Nucleus accumbens (tissue), 56 donors: ENCODE measurements at places on chromosomes 11 and 22.

- DNase-seq: no peak
Measured at GRCh38 chr22:31830721-31831070, 76.9 kb downstream of the DEPDC5 start.

DNA sequence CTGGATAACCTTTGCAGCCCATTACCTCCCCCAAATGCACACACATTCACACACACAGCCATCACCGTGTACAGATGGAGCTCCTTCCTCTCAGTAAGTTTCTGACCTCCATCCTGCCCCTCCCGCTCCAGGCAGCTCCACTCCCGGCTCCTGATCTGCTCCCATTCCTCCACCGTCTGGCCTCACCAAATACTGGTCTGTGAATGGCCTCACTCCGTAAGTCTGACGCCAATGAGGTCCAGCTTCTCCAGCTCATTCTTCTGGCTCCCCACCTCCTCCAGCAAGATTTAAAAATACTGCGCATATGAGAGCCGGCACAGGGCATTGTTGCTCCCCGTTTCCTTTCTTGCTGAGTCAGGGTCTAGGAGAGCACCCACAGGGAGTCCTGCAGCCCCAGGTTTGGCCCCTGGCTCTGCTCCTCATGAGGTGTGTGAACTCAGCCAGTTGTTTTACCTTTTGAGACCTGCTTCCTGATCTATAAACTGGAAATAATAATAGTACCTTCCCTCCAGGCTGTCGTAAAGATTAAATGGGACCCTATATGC is 14.0 kb upstream of the TUB start:
- no peak for DNase-seq

DNA sequence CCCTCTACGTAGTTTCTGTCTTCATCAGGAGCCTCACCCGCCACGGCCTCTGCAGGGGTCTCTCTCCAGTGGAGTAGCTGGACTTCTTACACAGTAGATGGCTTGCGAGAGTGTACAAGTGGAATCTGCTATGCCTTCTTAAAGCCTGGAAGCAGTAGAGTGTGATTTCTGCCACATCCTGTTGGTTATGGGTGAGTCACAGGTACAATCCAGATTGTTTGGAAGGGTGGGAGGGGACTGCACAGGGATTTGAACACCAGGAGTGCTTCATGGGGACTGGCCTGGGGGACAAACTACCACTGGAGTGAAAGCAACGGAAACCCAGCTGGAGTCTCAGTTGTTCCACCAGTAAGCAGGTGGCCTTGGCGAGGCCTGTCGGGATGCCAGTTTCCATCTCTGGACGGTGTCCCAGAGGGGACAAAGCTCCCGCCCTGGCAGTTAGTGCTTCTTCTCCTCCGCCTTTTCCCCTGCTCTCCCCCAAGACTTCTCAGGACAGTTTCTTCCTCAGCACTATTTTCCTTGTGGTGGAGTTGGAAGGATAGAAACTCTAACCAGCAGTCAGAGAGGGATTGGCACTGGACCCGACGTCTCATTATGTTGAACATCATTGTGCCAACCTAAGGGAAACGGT is 85.0 kb upstream of the RCN1 start:
- no peak for DNase-seq

- DNase-seq: no peak
Measured at GRCh38 chr11:14424096-14424495, 65.1 kb upstream of the RRAS2 start.

- DNase-seq: peak; percentile 42
Measured at GRCh38 chr22:29343313-29343805, 27.9 kb upstream of the RASL10A start.

GRCh38 chr11:10623797-10624761 is 55.6 kb upstream of the LYVE1 start:
- DNase-seq: peak; percentile 38

GRCh38 chr11:68396516-68396915 is 64.0 kb upstream of the PPP6R3 start:
- no peak for DNase-seq

GRCh38 chr22:50192436-50193204 is 6.9 kb downstream of the TRABD start:
- no peak for DNase-seq

GRCh38 chr11:65884716-65885092 is 3.6 kb downstream of the FIBP start:
- DNase-seq: no peak

GRCh38 chr11:73402834-73403185 is 26.6 kb downstream of the RELT start:
- no peak for DNase-seq

- peak; percentile 56 for DNase-seq
Measured at GRCh38 chr22:17159504-17159951, 451 bp upstream of the HDHD5 start.

DNA sequence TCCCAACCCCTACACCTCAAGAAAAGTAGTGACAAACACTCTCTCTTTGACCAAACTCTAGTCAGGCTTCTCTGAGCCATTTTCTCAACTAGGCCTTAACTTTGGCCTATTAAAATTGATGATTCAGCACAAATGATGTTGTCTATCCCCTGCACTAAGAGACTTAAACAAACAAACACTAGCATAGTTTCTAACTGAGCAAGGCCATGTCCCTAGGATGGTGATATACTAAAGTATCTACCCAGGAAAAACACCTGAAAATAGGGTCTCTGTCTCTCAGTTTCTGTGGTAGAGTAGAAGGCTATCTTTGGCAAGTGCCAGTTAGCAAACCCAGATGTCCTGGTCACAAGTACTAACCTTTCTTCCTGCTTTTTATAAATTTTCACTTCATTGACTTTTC is 219.7 kb upstream of the ANO3 start:
- no peak for DNase-seq

- no peak for DNase-seq
Measured at GRCh38 chr11:14342906-14343305, 16.1 kb downstream of the RRAS2 start.

DNA sequence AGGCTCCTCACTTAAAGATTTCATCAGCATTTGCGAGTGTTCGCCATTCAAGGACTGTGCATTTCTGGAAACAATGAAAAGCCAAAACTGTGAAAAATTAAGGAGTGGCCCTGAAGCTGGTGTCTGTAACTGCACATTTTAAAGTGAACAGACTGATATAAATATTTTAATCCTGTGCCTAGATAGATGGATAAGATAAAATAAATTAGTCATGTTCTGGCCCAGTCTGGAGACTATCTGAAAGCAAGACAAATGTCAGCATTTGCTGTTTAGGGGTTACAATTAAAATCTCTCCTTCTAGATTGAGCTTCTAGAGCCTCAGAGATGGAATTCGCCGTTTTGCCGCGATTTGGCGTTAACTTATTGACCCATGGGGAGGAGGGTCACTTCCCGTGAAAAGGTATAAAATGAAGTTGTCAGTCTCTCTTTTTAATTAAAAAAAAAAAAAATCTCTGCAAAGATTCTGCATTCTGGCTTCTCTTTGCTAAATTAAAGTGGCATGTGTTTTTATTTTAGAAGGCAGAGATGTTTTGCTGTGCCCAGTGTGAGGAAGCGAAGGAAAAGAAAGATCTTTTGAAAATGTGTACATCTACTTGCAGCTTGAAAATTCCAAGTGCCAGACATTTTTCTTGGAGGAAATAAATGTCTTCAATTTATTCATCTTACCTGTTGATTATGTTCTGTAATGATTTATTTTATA is 79.7 kb upstream of the WNT7B start:
- DNase-seq: no peak

- DNase-seq: no peak
Measured at GRCh38 chr11:83070044-83070701, 1.5 kb downstream of the RAB30 start.

- no peak for DNase-seq
Measured at GRCh38 chr11:131662317-131662972, 292.0 kb downstream of the NTM start.

DNA sequence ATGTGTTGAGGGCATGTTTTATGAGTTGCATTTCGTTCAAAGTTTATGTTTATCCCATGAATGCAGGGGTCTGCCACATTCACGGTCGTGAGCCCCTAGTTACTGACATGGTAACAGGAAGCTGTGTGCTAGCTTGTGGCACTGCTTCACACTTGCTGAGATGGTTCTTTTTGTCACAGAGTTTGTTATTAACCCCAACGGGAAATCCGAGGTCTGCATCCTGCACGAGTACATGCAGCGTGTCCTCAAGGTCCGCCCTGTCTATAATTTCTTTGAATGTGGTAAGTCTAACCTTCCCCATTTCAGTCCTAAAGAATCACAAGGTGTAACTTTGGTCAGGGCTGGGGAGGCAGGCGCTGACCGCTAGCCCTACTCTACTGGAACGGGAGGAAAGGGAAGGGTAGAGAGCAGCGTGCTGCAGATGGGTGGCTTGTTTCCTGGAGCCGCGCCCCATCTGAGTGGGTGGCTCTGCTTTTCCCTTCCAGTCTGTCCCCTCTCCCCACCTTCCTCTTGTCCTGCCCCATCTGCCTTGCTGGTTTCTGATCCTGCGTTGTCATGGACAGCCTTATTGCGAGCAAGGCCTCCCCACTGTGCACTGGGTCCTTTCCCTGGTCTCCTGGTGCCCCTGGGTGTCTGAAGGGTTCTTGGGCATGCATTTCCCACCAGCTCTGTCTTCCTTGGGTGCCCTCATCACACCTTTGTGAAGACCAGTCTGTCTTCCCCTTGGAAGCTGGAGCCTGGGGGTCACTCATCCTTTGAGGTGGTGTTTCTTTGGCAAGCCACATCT is 11.8 kb downstream of the DGCR8 start:
- no peak for DNase-seq

DNA sequence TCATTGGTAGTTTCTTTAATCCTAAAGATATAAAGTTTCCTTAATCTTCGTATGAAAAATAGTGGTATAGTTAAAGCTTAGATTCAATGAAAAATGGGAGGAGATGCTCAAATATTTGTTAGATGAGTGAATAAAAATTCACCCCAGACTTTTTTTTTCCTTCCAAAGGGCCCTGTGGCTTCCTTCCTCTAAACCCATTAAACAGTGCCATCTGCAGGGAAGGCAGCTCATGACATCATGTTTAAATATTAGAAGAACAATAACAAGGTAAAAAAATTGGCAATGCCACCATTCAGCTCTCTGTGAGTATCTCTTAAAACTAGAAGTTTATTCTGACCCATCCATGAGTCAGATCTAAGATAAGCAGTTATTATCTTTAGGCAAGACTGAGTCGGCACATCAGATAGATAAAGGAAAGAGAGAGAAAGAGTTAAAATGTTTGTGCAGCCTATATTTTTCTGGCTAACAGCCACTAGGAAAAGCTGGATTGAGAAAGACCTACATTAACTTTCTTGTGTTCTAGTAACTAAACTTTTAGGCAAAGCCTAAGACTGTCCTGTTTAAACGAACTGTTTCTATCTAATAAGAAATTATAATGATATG is 19.1 kb upstream of the OOSP1 start:
- DNase-seq: no peak

DNA sequence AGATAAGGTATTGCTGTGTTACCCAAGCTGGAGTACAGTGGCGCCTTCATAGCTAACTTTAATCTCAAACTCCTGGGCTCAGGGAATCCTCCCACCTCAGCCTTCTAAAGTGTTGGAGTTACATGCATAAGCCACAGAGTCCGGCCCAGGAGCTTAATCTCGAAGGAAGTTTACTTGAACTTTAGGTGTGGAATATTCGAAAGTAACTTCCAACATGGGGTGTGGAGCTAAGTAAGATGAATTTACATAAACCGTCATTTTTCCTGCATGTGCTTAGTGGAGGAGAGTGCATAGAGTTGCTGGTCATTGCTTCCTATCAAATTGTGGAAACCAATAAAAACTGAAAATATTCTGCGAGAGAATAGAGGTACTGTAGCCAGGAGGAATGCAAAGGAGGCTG is 1.5 kb downstream of the ATG13 start:
- DNase-seq: no peak

DNA sequence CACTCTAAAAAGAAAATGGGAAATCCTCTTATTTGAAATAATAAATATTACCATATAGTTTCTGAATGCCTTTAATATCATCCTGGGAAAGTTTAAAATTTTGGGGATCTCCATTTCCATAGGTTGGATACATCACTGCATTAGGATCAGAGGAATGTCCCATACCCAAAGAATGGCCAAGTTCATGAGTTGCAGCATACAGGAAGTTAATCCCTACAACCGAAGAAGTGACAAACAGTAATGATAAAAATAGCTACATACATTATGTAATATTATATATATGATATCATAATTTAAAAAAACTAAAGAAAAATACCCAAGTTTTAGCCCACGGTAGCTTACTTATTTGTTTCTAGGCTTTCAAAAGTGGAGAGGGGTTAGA is 7.4 kb downstream of the MMP7 start:
- no peak for DNase-seq

DNA sequence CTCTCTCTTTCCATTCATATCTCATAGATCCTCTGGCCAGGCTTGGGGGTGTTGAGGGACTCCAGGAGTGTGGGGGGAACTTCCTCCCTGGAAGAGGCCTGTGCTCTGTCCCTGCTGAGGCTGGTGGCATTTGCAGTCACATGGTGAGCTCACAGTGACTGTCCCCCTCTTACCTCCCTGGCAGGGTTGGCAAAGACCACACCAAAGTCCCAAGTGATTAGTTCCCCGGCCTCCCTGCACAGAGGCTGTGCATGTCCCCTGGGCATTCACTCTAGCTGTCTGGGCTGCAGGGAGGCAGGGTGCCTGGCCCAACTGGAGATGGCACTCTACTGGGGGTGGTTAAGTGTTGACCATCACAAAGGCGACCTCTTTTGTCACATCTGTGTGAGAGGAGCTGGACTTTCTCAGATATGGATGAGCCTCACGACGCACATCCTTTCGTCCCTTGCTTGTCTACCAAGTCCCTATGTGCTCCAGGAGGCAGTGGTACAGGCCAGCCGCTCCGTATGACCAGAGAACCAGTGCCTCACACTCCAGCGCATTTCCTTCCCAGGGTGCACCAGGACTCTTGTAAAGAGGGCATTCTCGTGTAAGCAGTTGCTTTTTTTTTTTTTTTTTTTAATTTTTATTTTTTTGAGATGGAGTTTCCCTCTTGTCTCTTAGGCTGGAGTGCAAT is 8.8 kb downstream of the TANGO2 start:
- no peak for DNase-seq

GRCh38 chr11:13775471-13775870 is 107.0 kb downstream of the FAR1 start:
- no peak for DNase-seq

DNA sequence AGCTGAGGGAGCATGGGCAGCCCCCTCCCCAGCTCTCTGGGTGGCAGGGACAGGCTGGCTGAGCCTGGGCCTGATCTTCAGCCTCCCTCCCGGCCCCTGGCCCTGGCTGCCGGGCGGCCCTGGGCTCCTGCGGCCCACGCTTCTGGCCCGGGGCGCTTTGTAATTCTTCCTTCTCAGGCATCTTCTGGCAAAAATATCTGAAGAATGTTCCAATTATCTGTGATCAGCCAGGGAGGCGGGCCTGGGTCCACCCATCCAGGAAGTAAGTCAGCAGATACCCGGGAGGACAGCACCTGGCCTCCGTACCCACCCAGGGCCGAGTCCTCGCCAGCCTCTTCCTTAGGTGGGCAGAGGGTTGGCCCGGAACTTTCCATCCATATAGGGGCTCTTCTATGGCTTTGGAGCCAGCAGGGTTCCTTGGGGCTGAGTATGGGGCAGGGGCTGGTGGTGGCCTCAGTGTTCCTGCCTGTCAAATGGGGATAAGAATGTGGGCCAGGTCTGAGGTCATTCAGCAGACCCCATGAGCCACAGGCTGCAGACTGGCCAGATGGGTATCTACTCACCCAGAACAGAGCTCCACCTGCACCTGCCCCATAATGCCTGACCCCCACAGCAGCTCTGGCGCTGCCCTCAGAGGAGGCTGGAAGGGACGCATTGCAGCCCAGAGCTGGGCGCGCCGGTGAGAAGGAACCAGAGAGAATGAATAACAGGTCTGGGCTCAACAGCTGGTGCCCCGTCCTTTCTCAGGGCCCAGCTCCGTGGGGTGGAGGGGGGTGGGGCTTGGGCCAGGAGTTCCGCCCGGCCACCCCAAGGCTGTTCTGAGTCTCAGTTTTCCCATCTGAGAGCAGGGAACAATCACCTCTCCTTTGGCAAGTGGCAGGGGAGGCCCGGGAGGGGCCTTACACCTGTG is 16.2 kb downstream of the WNT7B start:
- no peak for DNase-seq
